Fibroblast of skin of back (primary cell): ENCODE measurements at places on chromosomes 1 and 21.
A peak's percentile ranks its signal among the peaks of the same experiment; 100 is the strongest.

GRCh38 chr1:156667968-156668709, 9.1 kb downstream of the NES start:
- no peak for DNase-seq

- DNase-seq = no peak
Observed at GRCh38 chr21:14581902-14582457, 35.9 kb upstream of the SAMSN1 start.

DNA sequence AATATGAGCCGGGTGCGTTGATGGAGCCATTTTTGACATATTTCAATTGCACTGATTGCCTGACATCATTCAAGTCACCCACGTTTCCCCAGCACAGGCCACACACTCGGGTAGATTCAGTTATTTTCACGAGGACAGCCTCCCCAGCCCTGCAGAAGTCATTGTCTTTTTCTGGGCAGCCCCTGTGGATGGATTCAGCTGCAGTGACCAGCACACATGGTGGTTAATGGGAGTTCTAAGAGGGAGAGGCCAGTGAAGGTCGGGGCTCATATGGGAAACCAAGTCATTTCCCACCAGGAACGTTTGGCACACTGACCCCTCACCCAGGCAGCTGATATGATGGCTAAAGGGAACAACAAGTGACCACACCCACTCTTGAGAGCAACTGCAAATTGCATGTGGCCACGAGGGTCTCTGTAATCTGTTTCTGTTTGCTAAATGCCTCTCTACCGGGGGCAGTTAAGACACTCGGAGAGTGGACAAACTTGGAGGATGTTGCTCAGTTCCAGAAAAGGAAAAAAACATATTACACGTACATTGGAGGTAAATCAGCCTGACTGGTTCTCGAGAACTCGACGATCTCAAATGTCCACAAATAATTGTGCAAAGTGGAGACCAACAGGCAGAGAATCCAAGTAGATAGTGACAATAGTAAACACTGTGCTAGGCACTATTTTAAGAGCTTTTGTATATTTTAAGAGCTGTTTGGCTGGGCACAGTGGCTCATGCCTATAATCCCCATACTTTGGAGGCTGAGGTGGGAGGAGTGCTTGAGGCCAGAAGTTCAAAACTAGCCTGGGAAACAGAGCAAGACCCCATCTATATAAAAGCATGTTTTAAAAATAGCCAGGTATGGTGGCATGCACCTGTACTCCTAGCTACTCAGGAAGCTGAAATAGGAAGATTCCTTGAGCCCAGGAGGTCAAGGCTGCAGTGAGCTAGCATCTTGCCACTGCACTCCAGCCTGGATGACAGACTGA, 167.2 kb upstream of the IRF2BP2 start:
- no peak for DNase-seq

- DNase-seq = peak; percentile 32
Observed at GRCh38 chr1:5847013-5847659, 145.1 kb downstream of the NPHP4 start.

DNA sequence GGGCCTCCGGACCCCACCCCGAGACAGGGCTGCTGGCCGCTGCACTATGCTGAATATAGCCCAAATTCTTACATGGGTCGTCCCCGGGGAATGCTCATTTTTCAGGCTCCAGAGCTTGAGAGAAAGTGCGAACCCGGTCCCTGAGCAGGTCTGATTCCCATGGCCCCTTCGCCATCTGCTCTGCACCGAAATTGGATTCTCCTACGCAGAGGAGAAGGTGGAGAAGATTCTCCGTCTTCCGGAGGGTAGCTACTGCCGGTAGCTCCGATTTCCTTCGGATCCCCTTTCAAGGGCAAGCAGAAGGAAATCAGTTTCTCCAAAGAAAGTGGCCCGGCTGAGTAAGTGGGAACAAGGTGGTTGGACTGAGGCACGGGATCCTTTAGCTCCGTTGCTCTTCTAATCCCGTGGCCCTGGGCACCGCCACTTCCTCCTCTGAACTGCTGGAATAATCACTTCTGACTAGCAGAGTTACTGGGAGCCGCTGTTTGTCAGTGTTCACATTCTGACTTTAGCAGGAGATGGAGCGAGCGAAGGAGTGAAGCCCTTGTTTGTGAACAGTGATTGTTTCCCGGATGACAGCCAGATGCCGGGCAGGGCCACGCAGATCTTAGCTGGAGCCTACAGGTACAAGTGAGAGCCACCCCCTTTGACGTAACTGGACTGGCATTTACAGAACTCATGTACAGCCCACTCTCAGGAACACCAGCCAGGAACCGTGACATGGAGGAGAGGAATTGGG, 1.1 kb upstream of the ZNF496 start:
- DNase-seq = peak; percentile 19

DNA sequence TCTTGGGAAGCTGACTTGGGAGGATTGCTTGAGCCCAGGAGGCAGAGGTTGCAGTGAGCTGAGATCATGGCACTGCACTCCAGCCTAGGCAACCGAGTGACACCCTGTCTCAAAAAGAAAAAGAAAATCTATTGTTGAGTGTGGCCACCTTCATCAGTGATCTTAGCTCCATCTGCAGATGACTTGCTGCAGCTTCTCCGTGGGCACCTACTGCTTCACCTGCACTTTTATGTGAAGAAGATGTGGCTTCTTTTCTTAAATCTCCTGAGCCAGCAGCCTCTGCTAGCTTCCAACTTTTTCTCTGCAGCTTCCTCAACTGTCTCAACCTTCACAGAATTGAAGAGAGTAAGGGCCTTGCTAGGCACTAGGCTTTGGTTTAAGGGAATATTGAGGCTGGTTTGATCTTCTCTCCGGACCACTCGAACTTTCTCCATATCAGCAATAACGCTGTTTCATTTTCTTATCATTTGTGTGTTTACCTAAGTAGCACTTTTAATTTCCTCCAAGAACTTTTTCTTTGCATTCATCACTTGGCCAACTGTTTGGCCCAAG, 28.0 kb downstream of the AGPAT3 start:
- DNase-seq = no peak
